Foreskin fibroblast (primary cell): ENCODE measurements at places on chromosomes 12 and 14.

- DNase-seq: peak; percentile 27
Observed at GRCh38 chr12:8681129-8681884, 16.5 kb upstream of the RIMKLB start.

DNA sequence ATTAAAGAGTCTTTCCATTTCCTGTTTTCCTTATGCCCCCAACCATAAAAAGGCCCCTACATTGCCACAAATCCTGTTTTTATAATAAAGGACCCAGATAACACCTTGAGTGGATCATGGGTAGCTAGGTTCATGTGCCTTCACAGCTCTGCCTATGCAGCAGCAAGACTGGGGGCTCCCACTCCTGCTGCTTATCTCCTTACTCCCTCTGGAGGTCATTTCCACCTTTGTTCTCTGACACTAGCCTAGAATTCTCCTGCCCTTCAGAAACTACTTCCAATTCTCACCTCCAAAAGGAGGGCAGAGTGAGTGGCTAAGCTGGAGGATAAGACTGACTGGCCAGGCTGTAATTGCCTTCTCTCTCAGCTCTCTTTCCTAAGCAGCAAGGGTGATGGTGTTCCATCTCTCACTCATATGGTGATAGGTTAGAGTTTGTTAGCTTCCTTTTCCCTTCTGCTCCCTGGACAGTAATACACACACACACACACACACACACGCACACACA is 20.0 kb upstream of the STAC3 start:
- no peak for DNase-seq

- DNase-seq: no peak
Observed at GRCh38 chr14:35898217-35898775, 72.2 kb downstream of the BRMS1L start.

DNA sequence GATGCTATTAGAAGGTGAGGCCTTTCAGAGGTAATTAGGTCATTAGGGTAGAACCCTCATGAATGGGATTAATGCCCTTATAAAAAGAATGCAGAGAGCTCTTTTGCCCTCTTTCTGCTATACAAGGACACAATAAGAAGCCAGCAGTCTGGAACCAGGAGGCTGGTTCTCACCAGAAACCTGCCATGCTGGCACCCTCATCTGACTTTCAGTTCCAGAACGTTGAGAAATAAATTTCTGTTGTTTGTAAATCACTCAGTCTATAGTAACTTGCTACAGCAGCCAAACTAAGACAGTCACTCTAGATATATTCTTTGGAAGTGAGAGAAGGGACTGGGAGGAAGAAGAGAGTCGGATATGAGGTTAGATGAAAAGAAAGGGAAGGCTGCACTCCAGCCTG is 125.0 kb upstream of the MYF6 start:
- DNase-seq: no peak

- no peak for DNase-seq
Observed at GRCh38 chr12:130280742-130281141, 56.9 kb upstream of the PIWIL1 start.
